ENCODE measurements at places on chromosomes 1 and 21. TPM values are rescaled to one million over a fixed set of nuclear protein-coding genes. Genes with fewer than 3 reads are reported as not detected.

SDHC gene
- 151 TPM for polyA plus RNA-seq

SPOCD1 gene
- 1.0 TPM for polyA plus RNA-seq

ASPM gene
- polyA plus RNA-seq: 0.09 TPM

CACNA1S gene
- 0.02 TPM for polyA plus RNA-seq

NOTCH2NLA gene
- 14.2 TPM for polyA plus RNA-seq

IGSF9 gene
- 1.4 TPM for polyA plus RNA-seq

RGS4 gene
- polyA plus RNA-seq: 5.8 TPM

Measured in adipose tissue (tissue), 3 donors.